Pancreas (tissue), 10 donors: ENCODE measurements at places on chromosomes 1 and 21. TPM values are rescaled to one million over a fixed set of nuclear protein-coding genes. Genes with fewer than 3 reads are reported as not detected.

DNA sequence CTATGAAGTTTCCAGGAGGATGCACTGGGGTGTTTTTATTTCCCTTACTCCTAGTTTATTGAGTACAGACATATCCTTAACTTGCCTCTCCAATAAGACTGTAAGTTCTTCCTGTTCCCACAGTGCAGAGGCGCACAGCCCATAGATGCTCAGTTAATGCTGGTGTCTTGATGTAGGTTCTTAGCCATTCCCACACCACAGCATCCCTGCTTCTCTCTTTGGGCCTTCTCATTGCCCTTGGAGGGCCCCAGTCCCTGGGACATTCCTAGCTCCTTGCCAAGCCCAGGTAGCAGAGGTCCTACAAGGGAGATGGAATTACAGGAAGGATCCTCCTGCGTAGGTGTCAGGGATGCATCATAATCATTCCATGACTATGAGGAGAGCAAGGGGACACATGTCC lies 61.6 kb upstream of the HMGB4 start:
- no peak for DNase-seq
- no peaks in the 10 kb centered on the region for H3K4me1 ChIP-seq
- H3K4me3 ChIP-seq = no peak overlapping the region
- no peaks in the 10 kb centered on the region for H3K27me3 ChIP-seq
- no peak overlapping the region for H3K27ac ChIP-seq

DNA sequence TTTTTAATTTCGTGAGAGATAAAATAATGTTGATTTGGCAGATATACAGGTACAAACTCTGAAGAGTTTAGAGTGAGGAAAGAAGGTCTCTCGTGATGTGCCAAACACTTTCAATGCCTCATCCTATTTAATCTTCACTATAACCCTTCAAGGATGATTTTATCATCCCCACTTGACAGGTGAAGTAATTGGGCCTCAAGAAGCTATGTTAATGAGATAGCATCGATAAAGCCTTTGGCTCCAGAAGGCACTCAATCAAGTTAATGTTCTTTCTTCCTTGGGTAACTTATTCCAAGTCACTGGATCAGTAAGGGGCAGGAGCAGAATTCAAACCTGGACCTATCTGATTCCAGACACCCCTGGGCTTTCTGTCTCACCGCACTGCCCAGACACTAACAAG lies 7.2 kb downstream of the LMOD1 start:
- no peaks in the 10 kb centered on the region for H3K36me3 ChIP-seq
- no peaks in the 10 kb centered on the region for H3K4me1 ChIP-seq
- no peak overlapping the region for H3K4me3 ChIP-seq

DNA sequence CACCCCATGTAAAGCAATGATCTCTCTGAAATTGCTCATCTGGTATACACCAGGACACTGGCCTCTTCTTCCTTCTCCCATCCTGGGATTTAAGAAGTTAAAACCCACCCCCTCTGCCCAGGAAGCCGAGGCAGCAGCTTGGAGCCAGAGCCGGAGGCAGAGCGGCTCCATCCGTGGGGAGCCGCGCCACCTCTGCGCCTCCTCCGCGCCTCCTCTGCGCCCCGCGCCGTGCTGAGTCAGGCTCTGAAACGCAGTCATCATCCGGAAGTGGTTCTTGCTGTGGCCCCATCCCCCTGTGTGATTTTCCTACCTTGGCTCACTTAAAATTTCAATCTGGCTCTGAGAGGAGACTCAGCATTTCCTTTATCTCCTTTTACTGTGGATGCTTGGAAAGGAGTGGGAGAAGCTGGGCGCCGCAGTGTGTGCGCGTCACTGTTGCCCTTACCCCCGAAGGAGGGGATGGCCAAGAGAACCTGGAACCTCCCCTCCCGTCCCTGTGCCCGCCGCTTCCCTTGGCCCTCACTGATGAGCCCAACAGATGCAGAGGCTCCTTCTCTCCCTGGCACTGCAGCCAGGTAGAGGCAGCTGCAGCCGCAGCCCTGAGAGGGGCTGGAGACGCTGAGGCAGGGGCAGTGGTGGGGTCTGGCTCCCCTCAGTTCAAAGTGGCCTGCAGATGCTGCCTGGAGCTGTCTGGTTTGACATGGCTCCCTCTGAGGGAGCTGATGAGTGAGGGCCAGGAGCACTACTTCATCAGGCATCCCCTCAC lies 15.3 kb upstream of the NPHP4 start:
- no peak for DNase-seq

GRCh38 chr1:117735045-117735992 lies 129.5 kb downstream of the TENT5C start:
- peaks cover 12% of the 10 kb centered on the region for H3K4me1 ChIP-seq
- no peak for DNase-seq
- H3K27me3 ChIP-seq = no peaks in the 10 kb centered on the region

- H3K4me3 ChIP-seq = no peak overlapping the region
- no peak for DNase-seq
- no peaks in the 10 kb centered on the region for H3K4me1 ChIP-seq
- no peak overlapping the region for H3K27ac ChIP-seq
These were observed 111.5 kb upstream of the ZC3H11B start for GRCh38 chr1:219724440-219724839.

DNA sequence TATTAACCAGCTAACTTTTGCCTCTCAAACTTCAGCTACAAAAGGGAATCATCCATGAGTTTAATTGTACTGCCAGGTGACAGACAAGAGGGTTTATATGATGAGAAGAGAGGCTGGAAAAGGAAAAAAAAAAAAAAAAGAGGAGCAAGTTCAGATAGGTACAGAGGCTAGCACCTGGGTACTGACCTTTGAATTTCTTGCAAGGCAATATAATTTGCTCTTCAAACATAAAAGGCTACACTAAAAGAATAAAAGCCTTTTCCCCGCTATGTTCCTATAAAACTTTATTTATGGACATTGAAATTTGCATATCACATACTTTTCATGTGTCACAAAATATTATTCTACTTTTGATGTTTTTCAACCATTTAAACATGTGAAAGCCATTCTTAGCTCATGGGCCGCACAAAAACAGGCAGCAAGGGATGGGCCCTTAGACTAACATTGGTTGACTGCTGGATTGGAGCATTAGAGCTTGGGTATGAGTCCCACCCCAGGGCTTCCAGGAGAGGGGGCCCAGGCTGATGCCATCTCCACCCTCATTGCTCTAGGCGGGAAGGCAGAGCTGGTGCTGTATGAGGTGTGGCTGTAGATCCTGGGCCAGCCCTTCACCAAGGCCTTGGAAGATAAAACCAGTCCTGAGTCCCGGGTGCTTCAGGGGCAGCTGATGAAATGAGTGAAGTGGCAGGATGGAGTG lies 44.3 kb downstream of the ATP1B1 start:
- H3K4me1 ChIP-seq = peaks cover 32% of the 10 kb centered on the region
- H3K27me3 ChIP-seq = no peaks in the 10 kb centered on the region
- no peak for DNase-seq
- no peak overlapping the region for H3K27ac ChIP-seq
- no peak overlapping the region for H3K4me3 ChIP-seq
- H3K36me3 ChIP-seq = no peaks in the 10 kb centered on the region

DNA sequence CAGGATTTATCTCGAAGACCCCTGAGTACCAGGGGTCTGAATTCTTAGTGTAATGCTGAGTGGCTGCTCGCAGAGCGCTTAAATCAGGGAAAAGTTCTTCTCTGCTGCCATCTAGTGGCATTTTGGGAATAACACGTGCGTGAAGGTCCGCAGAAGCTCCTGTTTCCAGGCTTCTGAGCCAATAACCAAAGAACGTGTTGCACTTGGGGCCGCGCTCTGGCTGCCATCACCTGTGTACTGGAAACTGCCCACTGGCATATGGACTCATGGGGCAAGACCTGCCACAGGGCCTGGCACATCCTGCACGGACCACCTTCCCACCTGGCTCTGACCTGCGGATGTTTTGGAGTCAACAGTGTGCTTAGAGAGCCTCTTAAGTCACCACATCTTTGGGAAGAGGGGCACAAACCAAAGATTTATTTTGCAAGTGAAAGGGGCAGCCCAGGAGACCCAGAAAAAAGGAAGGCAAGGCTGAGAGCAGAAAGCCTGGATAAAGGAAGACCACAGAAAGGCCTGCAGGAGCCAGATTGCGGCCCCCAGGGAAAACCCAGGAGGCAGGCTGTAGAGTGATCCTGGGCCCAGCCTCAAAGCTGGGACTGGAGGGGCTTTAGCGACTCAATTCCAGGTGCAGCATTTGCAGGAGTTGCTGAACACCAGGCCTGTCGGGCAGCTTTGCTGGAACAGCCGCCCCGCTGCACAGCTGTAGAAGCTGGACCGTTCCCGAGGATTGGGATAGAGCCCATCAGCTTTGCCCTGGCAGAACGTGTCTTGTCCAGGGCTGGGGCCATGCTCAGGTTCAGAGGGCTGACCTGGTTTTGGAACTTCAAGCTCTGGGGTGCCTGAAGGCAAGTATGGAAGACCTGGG lies 13.0 kb downstream of the CHIT1 start:
- no peak overlapping the region for H3K27ac ChIP-seq
- H3K27me3 ChIP-seq = no peaks in the 10 kb centered on the region
- no peak for DNase-seq
- H3K4me3 ChIP-seq = no peak overlapping the region
- H3K4me1 ChIP-seq = no peaks in the 10 kb centered on the region

DNA sequence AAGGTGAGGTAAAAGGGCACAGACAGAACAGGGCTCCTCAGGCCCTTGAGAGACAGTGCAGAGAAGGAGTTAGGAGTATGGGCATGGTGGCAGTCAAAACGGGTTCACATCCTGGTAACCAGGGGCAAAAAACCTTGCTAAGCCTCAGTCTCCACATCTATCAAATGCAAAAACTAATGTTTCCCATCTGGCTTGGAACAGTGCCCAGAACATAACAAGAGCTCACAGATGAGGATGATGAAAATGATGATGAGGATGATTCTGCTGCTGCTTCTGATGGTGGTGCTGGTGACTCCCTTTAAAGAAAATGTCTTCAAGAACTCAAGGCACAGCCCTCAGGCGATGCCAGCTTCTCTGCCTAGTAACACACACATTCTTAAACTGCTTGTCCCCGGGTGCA lies 24.1 kb downstream of the HHIPL2 start:
- no peaks in the 10 kb centered on the region for H3K36me3 ChIP-seq
- H3K27me3 ChIP-seq = no peaks in the 10 kb centered on the region
- no peak overlapping the region for H3K27ac ChIP-seq
- H3K4me3 ChIP-seq = no peak overlapping the region
- no peaks in the 10 kb centered on the region for H3K4me1 ChIP-seq

PAFAH2 gene
- 19.0 TPM for total RNA-seq

FAM151A gene
- not detected for total RNA-seq

DDOST gene
- 112 TPM for total RNA-seq

DYNLT5 gene
- 0.19 TPM for total RNA-seq

MX2 gene
- total RNA-seq = 3.9 TPM
